Stimulated activated CD8-positive, alpha-beta memory T cell treated with anti-CD3 and anti-CD28 coated beads, Interleukin-7, amount 100 ng/mL, for 1 hour (primary cell): ENCODE measurements at places on chromosomes 3 and 15.

- no peak for DNase-seq
These were observed 4.5 kb downstream of the SMC4 start for GRCh38 chr3:160403796-160404470.

GRCh38 chr15:89197503-89197971, 23.8 kb downstream of the RLBP1 start:
- DNase-seq = no peak

DNA sequence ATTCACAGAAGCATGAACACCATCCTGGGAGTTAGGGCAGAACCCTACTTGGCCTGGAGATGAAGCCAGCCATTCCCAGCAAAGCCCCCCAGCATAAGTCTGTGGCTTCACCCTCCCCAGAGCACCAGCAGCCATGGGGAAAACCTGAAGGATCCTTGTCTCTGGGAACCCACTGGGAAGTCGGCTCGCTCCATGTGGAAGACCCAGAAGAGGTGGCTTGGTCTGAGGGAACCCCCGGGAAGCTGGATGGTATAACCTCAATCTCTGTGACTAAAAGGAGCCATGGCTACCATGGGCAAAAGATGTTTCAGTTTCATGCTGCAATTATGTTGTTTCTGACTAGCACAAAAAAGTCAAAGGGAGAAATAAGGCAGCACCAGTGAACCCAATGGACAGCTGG, 11.8 kb upstream of the RPUSD3 start:
- no peak for DNase-seq

- no peak for DNase-seq
These were observed 43.7 kb downstream of the ATP8B4 start for GRCh38 chr15:50075319-50075718.

GRCh38 chr15:63389902-63390670, 8.4 kb upstream of the CA12 start:
- DNase-seq = no peak

GRCh38 chr3:71168121-71168721, 415.3 kb downstream of the FOXP1 start:
- DNase-seq = no peak

GRCh38 chr15:48963524-48964113, at the start of gene SHC4:
TSS of gene SHC4 (minus strand) at chr15:48963919. CDS start at chr15:48963015, 904 bp downstream.
- no peak for DNase-seq

- DNase-seq = no peak
These were observed 4.5 kb upstream of the ULK3 start for GRCh38 chr15:74847432-74847831.

DNA sequence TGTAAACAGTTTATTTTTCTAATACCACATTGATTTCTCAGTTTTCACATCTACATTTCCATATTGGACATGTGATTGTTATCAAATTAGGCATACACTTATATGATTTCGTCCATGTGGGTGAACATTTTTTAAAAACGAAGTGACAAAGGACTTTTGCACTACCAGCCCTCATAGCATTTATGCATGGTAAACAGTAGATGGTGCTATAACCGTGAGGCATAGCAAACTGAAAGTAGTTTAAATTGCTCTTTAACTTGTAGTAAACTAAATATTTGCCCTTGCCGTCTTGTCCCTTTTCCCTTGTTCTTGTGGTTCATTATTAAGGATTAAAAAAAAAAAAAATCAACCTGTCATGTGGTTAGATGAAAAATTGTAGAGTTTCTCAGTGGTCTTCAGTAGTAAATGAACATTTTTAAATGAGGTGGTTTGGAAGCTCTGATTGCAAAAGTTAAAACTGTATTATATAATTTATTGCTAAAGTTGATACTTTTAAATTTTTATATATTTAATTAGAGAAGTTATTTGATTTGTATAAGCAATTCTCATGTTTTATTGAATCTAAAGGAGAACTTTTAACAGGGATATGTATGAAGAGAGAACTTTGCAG, 24.0 kb downstream of the STX19 start:
- DNase-seq = no peak

DNA sequence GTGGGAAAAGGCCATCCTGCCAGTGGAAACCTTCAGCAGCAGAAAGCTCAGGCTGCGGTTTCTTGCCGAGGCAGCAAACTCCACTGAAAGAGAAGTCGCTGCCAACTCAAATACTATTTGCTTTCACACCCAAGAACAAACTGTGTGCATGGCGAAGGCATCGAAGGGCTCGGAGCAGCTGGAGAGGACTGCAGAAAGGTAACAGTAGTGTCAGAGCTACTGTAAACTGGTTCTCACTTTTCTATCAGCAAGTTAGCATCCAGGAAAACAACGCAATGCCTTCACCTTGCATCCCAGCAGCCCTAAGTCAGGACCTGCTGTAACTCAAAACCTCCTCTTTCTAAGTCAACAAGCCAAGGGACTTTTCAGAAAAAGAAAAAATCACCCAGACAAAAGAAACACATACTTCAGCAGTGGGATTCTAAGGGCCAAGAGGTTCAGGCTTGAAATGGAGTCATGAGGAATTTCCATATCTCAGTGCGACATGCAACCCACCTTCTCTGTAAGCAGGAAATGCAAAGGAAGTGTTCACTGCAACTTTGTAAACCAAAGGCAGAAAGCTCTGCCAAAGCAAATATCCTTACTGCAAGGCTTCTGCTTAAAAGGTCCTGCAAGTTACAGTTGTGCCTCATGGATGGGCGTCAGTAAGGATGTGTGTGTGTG, 193.5 kb downstream of the FOXP1 start:
- DNase-seq = peak; percentile 3

DNA sequence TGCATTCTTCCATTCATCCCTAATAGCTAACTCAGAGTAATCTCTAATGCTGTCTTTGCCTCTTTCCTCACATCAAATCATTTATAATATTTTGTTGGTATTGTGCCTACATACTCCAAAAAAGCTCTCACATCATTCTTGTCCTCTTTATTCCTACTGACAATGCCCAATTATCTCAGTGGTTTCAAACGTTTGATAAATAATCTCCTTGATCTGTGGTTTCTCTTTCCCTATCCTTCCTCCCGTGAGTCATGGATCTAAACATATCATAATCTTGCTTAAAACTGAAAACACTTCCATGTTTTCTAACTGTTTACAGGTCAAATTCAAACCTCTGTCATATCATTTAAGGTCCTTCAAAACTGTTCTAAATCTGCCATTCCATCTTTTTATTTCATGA, 115.1 kb downstream of the CNTN6 start:
- no peak for DNase-seq

DNA sequence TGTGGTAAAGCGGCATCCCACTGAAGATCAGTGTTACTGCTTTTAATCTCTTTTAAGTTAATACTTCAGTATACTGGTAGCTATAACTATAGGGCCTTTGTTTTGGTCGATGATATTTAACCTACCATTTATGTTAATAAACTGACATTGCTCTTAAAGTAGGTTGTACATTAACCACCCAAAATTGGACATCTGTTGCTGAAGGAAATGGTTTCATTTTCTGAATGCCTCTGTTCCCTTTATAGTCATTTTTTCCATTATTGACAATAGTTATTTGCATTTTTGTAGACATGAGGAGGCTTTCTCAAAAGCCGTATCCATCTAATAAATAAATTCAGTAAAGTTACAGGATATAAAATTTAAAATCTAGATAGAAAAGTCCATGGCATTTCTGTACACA, 252.4 kb upstream of the UBE2E1 start:
- no peak for DNase-seq

DNA sequence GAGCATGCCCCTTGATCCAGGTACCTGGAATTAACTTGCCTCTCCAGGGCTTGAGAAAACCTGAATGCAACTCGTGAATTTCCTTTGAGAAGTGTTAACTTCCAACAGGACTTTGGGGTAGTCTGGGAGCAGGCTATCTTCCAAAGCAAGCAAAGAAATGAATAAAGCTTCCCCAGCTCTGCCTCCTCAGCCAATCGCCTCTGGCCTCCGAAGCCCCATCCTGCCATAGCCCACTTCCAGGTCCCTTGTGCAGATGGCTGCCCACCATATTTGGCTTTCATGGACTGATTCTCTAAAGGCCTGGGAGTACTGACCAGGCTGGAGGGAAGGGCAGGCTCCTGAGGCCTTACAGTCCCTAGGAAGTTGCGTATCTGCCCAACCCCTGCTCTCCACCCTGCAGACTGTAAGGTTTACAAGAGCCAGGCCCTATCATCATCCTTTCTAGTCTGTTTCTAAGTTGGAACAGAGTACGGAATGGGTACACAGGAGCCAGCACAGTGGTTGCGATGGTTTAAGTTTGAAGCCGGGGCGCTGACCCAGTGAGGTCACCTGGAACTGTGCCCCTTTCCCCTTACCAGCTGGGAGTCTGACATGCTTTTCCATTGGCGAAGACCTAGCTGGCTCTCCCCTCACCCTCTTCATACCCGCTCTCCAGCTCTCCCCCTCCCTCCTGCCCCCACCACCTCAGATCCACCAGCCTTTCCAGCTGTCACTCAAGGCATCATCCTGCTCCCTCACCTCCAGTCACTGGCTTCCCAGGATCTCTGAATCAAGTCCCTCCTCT, 1.1 kb upstream of the PML start:
- no peak for DNase-seq

DNA sequence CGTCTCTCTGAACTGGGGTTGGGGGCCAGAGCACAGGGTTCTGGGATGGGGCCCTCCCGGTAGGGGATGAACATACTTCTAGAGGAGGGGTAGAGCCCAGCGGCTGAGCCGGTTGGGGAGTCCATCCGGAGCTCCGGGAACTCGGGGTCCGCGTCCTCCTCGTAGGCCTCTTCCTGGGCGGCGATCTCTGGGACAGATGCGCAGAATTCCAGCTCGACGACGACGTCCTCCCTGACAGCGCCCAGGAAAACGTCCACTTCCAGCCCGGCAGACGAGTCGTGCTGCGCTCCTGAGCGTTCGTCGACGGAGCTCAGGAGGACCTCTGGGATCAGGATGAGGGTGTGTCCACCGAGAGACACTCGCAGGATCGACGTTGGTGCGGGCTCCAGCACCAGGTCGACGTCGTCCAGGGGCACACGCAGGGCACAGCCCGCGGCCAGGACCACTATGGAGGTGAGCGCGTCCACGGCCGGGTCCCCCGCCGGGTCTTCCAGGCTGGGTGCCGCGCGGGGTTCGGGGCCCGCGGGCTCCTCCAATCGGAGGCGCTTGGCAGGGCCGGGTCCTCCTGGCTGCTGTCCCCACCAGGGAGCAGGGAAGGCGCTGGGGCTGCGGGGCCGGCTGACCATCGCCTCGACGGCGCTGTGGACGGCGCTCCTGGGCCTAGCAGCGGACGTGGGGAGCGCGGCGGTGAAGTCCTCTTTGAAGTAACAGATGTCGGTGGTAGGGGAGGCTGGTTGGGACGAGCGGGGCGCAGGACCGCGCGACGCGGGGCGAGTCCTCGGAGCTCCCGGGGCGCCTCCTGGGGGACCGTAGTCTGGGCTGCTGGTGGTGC, 474 bp downstream of the PRR23B start:
- no peak for DNase-seq

DNA sequence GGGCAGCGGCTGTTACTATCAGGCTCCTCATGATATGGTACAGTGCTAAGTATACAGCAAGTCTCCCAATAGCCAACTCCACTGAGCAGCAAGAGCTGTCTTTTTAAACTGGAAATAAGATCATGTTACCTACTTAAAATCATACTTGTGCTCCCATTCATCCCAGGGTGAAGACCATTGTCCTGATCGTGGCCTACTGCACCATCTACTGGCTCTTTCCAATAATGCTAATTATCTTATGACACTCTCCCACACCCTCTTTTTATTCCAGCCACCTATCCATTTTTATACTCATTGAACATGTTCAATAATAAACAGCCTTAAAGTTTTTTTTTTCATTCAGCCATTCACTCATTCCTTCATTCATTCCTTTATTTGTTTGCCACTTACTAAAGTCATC, 117.7 kb downstream of the GBE1 start:
- DNase-seq = no peak

DNA sequence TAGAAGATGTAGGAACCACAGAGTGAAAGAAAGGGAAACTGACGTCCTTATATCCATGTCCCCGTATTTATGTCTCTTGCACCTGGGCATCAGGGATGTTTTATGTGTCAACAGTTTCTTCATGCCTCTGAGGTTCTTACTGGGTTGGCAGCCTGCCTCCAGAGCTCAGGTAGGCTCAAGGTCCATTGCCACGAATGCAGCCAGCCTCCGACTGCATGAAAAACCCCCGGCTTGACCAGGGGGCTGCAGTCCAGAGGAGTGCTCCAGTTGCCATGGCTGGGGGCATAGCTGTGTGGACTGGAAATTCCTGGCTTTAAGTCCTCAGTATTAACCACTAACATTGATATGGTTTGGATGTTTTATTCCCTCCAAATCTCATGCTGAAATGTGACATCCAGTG, 2.8 kb upstream of the CSPG5 start:
- no peak for DNase-seq

DNA sequence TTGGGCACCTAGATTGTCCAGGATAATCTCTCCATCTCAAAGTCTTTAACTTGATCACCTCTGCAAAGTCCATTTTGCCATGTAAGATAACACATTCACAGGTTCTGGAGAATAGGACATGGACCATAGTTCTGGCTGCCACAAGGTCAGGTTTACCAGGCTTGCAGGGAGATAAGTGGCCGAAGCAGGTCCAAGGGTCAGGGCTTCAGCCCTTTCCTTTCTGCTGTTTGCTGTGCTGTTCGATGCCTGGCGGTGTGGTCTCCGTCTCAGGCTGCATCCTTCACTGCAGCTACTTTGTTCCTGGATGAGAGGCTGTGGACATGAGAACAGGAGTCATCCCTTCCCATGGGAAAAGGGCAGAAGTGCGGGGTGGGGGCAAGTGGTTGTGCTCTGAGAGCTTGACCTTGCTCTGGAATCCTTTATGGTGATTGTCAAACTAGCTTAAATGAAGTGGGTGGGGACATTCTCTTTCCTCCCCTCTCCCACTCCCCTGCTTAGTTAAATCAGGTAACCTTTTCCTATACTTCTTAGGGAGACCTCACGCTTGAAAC, 320.2 kb upstream of the C2CD4B start:
- no peak for DNase-seq

GRCh38 chr3:75192146-75192616, 471.9 kb upstream of the FRG2C start:
- peak; percentile 9 for DNase-seq

GRCh38 chr15:55515491-55515890, 7.5 kb upstream of the DNAAF4 start:
- no peak for DNase-seq

DNA sequence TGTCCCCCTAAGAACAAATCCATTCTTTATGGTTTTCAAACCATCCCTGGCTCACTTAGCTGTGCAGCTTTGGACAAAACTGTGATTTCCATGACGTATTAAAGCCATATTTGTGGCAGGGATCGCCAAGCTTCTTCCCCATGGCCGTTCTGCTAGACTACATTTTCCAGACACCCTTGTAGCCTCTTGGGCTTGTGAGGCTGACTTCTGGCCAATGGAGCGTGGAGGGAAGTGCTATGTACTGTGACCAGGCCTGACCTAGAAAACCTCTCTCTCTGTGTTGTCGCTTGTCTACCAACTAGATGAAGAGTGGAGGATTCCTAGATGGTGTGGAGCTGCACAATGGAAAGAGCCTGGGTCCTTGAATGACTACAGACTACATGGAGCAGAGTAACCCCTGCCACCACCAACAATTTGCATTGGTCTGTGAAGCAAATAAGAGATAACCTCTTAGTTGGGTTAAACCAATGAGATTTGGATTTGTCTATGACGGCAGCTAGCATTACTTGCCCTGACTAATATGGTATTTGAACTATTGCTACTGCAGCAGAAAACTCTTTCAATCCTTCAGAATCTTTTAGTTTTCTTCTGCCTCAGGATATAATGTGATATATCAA, 22.1 kb upstream of the MGLL start:
- DNase-seq = no peak
